Natural killer cell treated with Interleukin-12 subunit alpha and Interleukin-12 subunit beta and Interleukin-15 and Interleukin-18, amount 100 ng/mL, for 72 hours (primary cell): ENCODE measurements at places on chromosomes 3 and 15.

GRCh38 chr3:190119461-190120268 lies 1.0 kb downstream of the P3H2 start:
- DNase-seq, result no peak

DNA sequence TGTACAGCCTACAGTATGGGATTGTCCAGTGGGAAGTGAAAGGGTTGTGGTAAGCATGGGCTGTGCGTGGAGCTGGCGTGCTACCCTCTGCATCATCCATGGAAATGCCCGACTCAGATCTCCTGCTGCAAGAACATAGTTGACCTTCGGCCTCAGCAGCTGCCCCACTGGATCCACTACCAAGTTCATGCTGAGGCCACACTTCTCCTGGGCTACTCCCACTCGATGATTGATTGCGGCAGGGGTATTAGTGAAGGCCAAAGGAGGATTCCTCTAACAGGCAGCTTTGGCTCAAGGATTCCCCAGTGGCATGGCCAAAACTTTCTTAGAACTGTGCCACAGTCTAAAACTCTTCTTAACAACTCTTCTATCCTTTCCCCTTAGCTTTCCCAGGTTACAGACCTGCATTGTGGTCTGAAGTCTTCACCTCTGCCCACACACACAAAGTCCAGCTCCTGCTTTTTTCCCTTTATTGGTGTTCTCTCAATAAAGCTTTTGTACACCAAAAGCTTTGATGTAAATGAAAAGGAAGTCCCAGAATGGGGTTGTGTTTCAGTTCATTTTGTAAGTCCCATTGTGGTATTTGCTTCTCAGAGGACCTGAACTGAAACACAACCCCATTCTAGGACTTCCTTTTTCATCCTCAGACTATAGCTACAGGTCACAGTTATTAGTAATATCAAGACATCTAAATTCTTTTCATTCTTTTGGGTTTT lies 4.9 kb upstream of the TBC1D5 start:
- no peak for DNase-seq

- no peak for DNase-seq
Measured at GRCh38 chr3:100457811-100458210, 34.6 kb upstream of the TMEM45A start.

- no peak for DNase-seq
Measured at GRCh38 chr3:193971261-193971751, 164.6 kb upstream of the HES1 start.

DNA sequence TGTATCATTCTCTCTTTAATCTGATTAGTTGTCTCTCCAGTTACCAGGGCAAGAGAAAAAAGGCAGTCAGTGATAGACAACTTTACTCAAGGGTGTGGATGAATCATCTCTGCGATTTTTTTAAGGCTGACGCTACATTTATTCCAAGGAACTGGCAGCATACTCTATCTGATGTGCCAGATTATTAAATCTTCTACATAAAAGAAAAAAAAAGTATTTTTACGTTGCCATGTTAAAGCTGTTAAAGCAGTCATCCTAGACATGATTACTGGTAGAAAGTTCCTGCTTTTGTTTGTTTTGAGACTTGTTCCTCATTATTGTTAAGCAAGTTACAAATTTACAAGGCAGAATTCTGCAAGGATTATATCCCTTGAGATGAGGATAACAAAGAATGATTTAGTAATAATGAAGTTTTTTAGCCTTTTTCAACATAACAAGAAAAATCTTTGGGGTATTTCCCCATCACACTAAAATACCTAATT lies 121.7 kb downstream of the CBLB start:
- no peak for DNase-seq

GRCh38 chr15:98859149-98859548 lies 148.4 kb downstream of the PGPEP1L start:
- no peak for DNase-seq

- no peak for DNase-seq
Measured at GRCh38 chr3:71142441-71143161, 440.9 kb downstream of the FOXP1 start.

DNA sequence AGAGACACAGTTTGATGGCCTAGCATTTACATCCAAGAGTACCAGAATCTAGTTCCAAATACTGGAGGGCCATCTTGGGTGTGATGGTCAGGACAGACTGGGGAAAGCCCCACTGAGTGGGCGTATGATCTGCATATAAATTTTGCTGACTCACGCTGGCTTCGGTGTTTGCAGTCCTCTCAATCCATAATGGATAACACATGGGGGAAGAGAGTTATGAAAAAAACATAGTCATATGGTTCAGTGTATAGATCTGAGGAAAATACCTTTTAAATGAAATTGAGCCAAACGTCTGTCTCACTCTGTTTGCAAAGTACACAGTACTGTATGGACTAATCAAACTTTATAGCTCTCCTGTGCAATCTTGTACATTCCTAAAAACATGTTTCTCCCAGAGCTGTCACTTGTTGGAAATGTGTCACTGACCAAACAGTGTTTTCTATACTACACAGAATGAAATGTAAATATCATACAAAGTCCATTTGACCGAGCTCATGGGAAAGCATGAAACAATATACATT lies 125.3 kb upstream of the THBS1 start:
- no peak for DNase-seq

GRCh38 chr3:188246905-188247304 lies 92.9 kb downstream of the LPP start:
- DNase-seq, result no peak

GRCh38 chr3:53830944-53831343 lies 15.3 kb downstream of the CHDH start:
- DNase-seq, result no peak

- no peak for DNase-seq
Measured at GRCh38 chr3:87268646-87269211, 7.7 kb downstream of the POU1F1 start.

- DNase-seq, result no peak
Measured at GRCh38 chr15:69976366-69976994, 121.2 kb downstream of the TLE3 start.

DNA sequence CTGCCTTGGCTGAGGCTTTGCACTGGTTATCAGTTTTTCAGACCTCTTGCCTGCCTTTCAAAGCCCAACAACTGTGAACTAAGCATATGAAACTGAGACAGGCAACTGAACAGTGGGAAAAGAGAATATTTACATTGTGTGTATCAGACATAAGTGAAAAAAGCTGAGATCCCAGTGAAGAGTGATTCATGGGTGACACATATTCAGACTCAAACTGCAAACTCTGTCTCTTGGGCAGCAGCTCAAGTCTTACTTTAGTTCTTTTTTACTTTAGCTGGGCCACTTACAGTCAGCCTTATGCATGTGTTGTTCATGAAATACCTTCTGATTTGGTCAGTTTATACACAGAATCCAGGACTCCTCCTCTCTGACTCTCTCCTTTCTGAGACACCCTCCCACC lies 19.2 kb downstream of the SUCLG2 start:
- DNase-seq, result no peak

- DNase-seq, result no peak
Measured at GRCh38 chr3:160078533-160078932, 89.9 kb downstream of the IL12A start.

GRCh38 chr3:12194209-12194608 lies 35.5 kb upstream of the TIMP4 start:
- no peak for DNase-seq

- no peak for DNase-seq
Measured at GRCh38 chr3:66552846-66553245, 52.0 kb upstream of the LRIG1 start.

- DNase-seq, result no peak
Measured at GRCh38 chr15:38893925-38894242, 329.3 kb upstream of the RASGRP1 start.

- DNase-seq, result no peak
Measured at GRCh38 chr3:166613365-166613764, 766.7 kb downstream of the ZBBX start.

- no peak for DNase-seq
Measured at GRCh38 chr3:105836533-105836932, 32.3 kb downstream of the CBLB start.

GRCh38 chr15:85879334-85880163 lies 84.8 kb upstream of the KLHL25 start:
- no peak for DNase-seq

- DNase-seq, result no peak
Measured at GRCh38 chr3:13528217-13528867, 20.6 kb upstream of the FBLN2 start.

DNA sequence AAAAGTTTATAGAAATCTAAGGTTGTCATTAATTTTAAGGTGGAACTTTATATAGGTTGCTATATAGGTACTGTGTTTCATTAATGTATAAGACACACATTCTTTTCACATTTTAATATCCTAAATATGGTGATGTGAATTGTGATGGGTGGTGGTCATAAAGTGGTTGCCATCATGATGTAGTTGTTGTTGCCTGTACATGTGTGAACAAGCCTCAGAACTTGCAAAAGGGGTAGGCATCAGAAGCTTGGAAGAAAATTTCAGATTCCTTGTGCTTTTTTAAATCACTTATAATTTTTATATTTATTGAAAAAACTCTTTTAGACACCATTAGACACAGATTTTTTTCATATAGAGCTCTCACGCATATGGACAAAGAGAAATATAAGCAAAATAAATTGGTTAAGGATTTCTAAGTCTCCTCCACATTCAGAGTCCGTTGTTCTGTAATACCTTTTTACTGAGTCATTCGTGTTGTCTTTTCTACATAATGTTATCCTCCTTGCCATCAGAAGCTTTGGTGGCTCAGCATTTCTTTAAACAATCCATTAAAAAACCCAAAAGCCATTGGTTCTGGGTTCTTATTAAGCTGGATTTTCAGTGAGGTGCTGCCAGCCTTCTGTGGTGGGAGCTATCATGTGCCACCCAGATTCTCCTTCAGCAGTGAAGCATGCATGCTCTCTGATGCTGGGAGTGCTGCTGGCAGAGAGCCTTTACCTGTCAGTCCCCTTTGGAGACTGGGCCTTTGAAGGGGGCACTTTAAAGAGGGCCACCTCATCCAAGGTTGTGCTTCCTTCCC lies 140.4 kb upstream of the GALNT15 start:
- no peak for DNase-seq

GRCh38 chr3:58884453-58884852 lies 165.4 kb downstream of the CFAP20DC start:
- no peak for DNase-seq

DNA sequence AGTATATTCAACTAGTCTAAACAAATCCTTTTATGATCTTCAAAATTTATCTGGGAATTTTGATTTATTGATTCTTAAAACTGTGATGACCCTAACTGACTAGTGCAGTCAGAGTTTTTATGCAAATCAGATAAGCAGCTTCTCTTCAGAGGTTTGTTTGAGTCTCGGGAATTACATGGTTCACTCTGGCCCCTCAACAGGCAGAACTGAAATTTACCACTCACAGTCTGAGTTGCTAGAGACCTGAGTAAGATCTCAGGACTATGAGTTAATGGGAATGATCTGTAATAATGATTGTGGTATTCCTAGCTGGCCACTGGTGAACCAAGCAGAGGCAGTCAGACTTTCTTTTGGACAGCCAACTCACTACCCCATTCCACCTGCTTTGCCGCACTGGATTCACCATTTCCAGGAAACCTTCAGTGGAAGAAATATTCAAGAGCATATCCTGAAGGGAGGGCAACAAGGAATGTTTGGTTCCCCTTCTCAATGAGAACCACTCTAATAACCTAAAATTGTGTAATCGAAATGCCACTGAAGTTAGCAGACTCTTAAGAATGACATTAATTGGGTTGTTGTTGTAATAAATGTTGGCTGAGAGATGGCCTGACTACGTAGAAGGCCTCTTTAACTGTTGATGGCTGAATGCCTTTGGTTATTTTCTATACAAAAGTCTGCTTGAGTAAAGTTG lies 11.5 kb upstream of the DNAJC13 start:
- DNase-seq, result no peak

GRCh38 chr15:85609492-85609891 lies 185.2 kb downstream of the KLHL25 start:
- DNase-seq, result no peak

- no peak for DNase-seq
Measured at GRCh38 chr3:21330293-21330692, 420.7 kb downstream of the ZNF385D start.

- DNase-seq, result no peak
Measured at GRCh38 chr3:168272343-168272985, 176.7 kb upstream of the GOLIM4 start.

GRCh38 chr3:135135445-135135844 lies 340.4 kb downstream of the EPHB1 start:
- DNase-seq, result no peak

- DNase-seq, result no peak
Measured at GRCh38 chr3:16179771-16180736, 5.6 kb downstream of the GALNT15 start.

DNA sequence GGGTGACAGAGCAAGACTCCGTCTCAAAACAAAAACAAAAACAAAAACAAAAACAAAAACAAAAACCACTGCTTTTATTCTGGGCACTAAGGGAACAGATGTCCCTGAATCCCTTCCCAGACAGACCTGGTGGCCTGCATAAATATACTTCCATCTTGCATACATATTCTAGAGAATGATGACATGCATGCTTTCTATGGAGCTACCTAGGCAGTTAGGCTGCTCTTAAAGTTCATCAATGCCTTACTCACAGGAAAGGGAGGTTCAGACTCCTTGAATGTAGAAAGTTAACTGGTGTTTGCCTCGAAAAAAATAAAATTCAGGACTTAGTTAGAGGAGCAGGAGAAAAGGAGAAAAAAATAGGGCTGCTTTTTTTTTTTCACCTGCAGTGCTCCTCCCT lies 72.6 kb downstream of the C3orf38 start:
- no peak for DNase-seq

- no peak for DNase-seq
Measured at GRCh38 chr15:77915261-77915960, 162.1 kb downstream of the TBC1D2B start.

- DNase-seq, result no peak
Measured at GRCh38 chr15:50825946-50826345, 60.4 kb upstream of the SPPL2A start.

DNA sequence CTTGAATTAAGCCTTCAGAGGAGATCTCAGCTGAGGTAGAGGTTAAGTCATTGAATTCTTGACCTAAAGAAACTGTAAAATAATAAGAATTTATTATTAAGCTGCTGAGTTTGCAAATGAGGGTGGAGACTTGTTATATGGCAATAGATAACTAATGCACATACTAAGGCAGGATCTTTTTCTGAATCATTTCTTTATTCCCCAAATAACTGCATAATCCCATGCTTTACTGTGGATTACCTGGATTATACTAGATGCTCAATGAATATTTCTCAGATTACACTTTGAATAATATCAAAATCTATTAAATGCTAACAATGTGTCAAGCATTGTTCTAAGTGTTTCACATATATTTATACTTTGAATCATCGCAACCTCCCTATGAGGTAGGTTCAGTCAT lies 532.5 kb downstream of the NAALADL2 start:
- DNase-seq, result no peak

DNA sequence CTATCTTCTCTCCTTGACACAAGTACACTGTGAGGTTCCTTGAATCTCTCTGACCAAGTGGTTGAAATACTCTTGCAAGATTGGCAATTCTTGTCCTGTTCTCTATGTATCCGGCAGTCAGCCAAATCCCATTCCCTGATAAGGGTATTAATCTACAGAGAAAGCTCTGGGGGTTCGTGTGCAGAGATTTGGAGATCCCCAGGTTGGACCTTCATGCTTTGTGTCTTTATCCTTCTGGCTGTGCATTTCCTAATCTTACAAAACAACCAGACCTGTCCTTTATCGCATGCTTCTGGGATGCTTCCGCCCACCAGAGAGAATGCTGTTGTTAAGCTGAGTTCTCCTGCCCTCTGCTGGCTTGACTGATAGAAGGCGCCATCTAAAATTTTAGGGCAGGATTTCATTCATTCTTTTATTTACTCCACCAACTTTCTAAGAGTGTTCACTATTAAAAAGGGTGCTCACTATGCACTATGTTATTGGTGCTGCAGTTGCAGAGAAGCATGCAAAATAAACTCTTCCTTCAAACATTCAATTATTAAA lies 8.6 kb upstream of the SST start:
- no peak for DNase-seq

- no peak for DNase-seq
Measured at GRCh38 chr15:56950979-56951378, 32.5 kb downstream of the TCF12 start.
